ENCODE measurements at places on chromosomes 5 and 9.

GRCh38 chr9:12416716-12417115 is 276.5 kb upstream of the TYRP1 start:
- DNase-seq = no peak

DNA sequence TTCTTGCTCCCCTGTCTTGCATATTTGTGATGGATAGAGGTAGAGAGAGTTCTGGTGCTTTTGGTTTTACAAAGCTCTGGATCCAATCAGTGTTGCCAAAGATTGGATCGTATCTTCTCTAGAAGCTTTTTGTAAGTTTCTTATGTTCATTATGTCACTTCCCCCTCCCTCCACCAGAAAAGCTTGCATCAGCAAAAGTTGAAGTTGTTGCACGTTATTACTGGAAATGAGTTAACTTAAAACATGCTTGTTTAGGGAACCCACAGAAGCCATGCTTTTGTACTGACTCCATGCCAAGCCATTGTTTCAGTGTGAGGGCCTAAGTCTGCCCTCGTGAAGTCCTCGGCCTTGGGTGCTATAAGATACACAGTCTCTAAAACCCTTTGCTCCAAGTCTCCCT is 186.5 kb downstream of the ERCC6L2 start:
- DNase-seq = no peak

- DNase-seq = no peak
Measured at GRCh38 chr5:180464603-180464970, 29.6 kb upstream of the CNOT6 start.

DNA sequence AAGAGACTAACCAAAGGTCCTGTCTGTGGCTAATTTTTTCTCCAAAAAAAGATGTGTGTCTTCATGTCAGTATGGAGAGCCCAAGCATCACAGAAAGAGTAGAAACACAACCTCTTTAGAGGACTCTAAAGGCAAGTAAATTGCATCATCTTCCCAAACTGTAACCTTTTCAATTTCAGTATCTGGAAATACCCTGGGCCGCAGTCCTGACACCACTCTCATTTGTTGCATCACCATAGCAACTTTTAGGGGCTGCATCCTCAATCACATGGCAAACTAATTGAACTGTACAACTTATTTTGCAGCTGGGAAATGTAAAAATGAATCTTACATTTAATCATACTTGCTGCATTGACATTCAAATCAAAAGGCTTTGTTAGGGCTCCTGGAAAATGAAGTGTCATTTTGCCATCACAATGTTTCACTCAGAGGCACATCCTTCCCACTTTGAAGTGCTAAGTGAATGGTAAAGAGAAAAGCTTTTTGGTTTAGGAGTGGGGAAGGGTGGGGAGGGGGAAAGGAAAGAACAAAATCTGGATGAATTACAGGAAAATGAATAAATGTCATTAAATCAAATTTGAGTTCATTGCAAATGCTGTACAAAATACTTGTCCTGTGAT is 60.6 kb upstream of the GRIA1 start:
- DNase-seq = no peak

GRCh38 chr5:60494635-60495034 is 205.3 kb downstream of the DEPDC1B start:
- DNase-seq = no peak

DNA sequence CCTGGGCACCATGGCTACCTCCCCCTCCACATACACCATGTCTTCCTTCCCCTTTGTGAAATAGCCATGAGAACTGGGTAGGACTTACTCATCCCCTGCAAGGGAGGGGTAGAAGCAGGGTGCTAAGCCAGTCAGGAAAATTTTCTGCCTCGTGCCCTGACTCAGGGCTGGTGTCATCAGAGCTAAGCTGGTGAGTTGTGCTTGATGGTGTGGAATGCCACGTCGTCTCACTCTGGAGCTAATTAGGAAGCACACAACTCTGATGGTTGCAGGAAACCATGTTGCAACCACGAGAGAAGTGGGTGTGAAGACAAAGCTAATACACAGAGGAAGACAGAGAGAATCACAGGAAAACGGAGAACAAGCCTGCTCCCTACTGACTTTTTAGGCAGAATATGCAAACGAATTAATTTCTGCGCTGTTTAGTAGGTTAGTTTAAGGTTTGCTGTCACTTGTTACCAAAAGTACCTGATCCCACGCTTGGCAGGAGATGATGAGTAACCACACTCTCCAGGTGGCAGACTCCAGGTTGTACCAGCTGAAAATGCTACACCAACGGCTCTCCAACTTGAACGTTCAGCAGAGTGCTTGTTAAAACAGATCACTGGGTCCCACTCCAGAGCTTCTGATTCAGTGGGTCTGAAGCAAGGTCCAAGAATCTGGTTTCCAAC is 54.5 kb downstream of the STK10 start:
- peak; percentile 69 for DNase-seq

- DNase-seq = no peak
Measured at GRCh38 chr5:78612227-78613150, 36.1 kb downstream of the LHFPL2 start.

DNA sequence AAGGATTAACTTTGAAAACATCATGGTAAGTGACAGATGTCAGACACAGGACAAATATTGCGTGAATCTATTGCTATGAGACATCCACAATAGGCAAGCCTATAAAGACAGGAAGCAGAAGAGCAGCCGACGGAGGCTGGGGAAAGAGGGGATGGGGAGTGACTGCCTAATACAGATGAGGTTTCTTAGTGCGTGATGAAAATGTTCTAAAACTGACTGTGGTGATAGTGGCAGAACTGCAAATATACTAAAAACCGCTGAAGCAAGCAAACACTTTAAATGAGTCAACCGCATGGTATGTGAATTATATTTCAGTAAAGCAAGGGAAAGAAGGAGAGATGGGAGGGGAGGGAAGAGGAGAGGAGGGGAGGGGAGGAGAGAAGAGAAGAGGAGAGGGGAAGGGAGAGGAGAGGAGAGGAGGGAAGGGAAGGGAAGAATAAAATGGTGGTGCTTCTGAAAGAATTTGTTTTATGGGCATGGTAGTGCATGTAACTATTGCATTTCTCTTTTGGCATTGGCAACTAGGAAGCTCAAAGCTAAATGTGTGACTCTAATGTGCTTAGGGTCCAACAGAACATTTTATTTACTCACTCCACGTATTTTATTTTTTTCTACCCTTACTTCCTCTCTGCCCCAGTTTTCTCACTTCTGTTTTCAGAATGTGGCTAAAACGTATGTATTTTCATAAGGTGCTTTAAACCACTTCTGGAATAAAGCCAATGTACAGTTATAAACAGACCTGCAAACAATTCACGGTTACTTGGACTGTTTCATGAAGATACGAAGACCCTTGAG is 21.3 kb downstream of the AKNA start:
- peak; percentile 42 for DNase-seq

- DNase-seq = no peak
Measured at GRCh38 chr9:88706193-88707113, 171.5 kb downstream of the NXNL2 start.

- DNase-seq = no peak
Measured at GRCh38 chr9:134178394-134178767, 14.0 kb upstream of the RNU6ATAC start.

GRCh38 chr9:82706786-82707185 is 356.2 kb downstream of the RASEF start:
- DNase-seq = no peak

- no peak for DNase-seq
Measured at GRCh38 chr9:112864403-112864802, 26.3 kb downstream of the SLC46A2 start.

- DNase-seq = no peak
Measured at GRCh38 chr9:133991214-133991921, 756 bp downstream of the VAV2 start.

DNA sequence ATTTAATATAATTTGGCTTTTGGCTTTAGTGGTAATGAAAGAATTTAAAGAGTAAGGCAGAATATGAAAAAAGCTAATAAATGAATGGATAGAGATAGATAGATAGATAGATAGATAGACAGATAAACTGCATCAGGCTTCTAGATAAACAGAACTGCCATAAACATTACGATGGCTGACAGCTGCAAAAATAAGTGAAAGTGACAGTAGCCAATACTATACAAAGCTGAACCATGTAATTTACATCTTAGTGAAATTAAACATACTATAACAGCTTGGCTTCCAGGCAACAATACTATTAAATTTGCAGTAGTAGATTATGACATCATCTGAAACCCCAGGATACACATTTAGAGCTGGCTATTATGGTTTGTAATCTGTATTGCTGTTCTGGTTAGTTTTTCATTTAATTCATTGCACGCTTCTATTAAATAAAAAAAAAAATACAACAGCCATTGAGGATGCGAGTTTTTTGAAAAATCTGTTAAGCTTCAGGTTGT is 1354.8 kb downstream of the PTPRD start:
- no peak for DNase-seq

DNA sequence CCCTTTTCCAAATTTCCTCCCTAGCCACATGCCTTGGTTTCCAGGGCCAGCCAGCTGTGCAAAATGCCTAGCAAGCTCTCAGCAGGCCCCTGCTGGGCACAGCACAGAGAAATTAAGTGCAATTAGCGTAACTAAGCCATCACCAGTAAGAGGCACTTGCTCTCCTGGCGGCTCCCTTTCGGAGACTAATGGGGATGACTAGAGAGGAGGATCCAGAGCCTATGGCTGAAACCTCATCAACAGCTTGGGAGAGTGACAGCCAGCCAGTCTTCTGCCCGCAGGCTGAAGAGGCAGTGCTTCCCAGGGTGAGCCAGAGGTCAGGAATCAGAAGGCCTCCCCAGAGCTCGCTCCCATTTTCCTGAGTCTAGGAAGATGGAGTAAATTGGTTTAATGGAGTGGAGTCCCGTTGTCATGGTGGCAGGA is 108.4 kb downstream of the KCNIP1 start:
- DNase-seq = no peak

GRCh38 chr5:132281856-132282614 is 12.2 kb upstream of the SLC22A4 start:
- no peak for DNase-seq

GRCh38 chr5:139636975-139637408 is 11.2 kb upstream of the CXXC5 start:
- DNase-seq = peak; percentile 44

DNA sequence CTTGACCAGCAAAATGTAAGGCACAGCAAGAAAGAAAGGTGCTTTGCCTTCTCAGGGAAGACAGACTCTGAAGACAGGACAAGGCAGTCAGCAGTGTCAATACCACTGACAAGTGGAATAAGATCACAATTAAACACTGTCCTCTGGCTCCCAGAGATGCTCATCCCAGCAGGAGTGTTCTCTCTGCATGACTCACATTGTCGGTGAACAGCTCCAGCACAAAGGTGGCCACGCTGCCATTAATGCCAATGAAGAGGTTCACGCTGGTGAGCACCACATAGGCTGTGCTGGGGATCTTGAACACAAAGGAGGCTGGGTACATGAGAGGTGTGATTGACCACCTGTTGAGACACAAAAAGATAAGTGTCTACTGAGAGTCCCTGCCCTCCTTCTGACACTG is 31.9 kb downstream of the NIPSNAP3B start:
- no peak for DNase-seq

GRCh38 chr5:137705106-137705505 is 30.8 kb downstream of the KLHL3 start:
- DNase-seq = no peak

- peak; percentile 22 for DNase-seq
Measured at GRCh38 chr5:31531543-31531887, 378 bp downstream of the DROSHA start.

DNA sequence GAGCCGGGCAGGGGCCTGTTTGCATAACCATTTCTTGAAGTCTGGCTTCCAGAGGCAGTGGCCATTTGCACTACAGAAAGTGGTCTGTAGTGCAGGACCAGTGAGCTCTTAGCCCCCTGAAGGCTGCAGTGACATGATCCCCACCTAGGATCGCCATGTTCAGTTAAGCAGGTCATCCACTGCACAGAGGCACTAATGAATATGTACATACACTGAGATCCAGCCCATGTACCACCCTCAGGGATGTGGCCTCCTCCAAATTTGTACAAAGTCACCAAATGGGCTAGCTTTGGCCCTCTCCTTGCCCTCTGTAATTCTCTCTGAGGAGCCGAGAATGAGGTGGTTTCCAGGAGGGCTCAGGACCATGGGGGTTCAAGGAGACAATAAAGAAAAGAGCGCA is 8.3 kb upstream of the SUSD3 start:
- no peak for DNase-seq

GRCh38 chr5:97534166-97534565 is 351.1 kb upstream of the RIOK2 start:
- DNase-seq = no peak

- no peak for DNase-seq
Measured at GRCh38 chr5:14914623-14915260, 43.2 kb upstream of the ANKH start.

DNA sequence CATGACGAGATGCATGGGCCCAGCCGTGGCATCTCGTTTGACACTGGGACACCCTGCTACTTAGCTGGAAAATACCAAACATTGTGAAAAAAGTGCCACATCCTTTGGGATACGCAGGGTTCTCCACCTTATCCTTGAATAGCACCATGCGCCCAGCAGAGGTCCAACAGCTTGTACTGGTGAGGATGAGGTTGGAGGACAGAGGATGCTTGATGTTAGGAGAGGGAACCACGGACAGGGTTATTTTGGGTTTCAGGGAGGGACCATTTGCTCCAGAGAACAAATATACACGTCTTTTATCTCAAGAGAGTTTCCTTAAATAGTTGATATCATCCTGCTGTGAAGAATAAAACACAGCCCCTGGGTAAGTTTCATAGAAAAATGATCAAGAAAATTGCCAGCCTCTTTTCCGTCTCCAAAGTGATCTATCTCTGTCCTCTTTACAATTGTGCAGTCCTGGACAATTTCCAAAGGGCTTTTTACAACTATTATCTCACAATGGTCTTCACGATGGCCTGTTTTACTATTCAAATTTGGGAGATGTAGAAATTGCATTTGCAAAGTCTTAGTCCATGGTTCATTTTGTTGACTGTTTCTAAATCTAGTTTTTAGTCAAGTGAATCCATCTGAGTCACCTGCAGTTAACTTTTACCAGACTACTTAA is 19.9 kb upstream of the FRRS1L start:
- no peak for DNase-seq

GRCh38 chr5:125197321-125197720 is 450.9 kb upstream of the ZNF608 start:
- DNase-seq = no peak

DNA sequence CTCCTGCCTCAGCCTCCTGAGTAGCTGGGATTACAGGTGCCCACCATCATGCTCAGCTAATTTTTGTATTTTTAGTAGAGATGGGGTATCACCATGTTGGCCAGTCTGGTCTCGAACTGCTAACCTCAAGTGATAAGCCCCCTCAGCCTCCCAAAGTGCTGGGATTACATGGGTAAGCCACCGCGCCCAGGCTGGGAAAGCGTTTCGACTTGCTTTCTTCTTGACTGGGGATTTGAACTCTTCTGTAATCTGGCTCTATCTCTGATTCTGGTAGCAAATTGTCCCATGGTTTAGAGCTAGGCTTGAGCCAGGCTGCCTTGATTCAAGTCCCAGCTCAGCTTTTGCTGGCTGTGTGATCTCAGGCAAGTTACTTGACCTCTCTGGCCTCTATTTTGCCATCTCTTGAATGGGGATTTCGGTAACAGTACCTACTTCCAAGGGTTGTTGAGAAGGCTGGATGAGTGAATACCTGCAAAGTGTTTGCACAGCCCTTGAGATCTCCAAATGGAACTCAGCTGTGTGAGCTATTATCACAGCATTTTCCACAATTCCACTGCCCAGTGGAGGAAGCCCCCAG is 20.5 kb upstream of the MVB12B start:
- DNase-seq = no peak

Measured in activated naive CD4-positive, alpha-beta T cell treated with Interleukin-2 at 50 U/mL for 16 hours (primary cell).